ENCODE measurements at places on chromosomes 2 and 18.

DNA sequence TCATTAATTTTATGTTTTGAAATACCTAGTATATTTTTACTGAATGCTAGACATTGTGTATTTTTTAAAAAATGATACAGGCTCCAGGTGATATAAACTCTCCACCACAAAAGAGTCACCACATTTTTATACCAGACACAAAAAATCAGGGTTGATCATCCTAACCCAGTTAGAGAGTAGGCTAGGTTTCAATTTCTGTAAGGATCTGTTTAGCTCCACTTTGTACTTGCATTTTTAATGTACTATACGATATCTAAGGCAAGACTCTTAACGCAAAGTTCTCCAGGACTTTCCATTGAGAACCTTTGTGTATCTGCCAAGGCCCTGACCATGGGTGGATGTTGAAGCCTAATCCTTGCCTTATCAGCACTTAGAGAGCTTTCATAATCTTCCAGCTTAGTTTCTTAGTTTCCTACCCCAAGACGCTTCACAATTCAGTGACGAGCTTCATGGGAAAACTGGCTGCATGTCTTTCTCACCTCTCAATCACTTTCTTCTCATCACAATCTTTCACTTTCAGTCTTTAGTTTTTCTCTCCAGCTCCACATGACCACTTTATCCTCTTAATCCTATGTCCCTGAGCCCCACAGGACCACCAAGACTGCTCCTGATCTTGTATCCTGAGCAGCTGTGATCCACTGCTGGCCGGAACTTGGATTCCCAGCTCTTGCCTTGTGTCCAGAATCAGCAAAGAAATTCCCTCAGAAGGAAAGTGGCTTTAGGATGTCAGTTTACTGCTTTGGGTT lies 635.8 kb downstream of the RNF144A start:
- DNase-seq = no peak

- DNase-seq = no peak
Measured at GRCh38 chr2:68606759-68607158, 36.6 kb upstream of the PROKR1 start.

DNA sequence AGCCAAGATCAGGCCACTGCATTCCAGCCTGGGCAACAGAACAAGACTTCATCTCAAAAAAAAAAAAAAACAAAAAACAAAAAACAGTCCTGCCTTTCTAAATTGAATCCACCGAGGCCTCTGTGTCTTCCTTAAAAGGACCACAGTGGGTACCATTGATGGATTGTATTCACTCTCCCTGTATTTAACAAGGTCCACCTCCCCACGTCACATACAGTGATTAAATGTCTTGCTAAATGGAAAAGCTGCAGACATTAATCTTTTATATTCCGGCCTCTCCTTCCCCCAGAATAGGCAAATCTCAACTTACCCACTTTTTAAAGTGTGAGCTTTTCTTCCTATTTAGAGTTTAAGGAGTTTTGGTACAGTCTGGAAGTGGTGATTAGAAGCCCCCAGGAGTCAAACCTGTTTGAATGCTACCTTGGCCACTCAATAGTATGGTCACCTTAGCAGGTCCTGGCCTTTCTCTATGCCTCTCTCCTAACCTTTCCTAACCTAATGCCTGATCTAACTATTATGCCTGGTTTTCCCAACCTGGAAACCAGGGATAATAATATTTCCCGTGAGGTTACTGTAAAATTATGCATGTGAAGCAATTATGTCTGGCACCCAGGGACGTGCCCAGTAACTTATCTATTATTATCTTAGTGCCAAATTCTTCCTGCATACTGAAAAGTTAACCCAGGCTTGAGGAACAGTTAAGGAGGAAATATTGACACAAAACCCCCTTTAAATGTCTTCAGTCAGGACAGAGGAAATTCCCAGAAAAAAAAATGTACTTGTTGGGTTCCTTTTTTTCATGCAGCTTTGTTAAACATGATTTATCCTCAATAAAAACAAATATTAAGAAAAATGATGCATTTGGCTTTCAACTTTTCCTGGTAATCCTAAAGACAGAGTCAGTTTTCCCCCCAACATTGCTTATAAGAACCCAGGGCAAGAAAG lies 3.1 kb downstream of the NFE2L2 start:
- DNase-seq = peak; percentile 8

- no peak for DNase-seq
Measured at GRCh38 chr18:70411876-70412435, 123.1 kb downstream of the SOCS6 start.

DNA sequence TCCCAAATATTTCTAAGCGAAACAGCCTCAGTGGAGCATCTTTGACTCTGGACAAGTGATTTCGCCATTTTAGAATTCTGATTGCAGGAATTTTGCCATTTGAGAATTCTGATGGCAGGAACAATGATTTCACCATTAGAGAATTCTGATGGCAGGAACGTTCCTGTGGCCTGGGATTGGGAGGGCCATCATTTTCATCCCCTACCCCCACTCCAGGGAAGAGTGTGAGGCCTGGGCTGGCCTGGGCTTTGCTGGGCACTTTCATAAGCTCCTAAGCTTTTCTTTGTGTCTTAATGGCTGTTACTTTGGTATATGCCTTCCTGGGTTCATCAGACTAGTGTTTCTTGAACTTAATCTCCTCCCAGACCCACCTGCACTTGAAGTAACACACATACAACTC lies 129.3 kb upstream of the EPAS1 start:
- peak; percentile 57 for DNase-seq

- peak; percentile 82 for DNase-seq
Measured at GRCh38 chr2:6368281-6368680, 497.4 kb downstream of the CMPK2 start.

GRCh38 chr2:172280571-172281361 lies 146.6 kb upstream of the ITGA6 start:
- DNase-seq = no peak

DNA sequence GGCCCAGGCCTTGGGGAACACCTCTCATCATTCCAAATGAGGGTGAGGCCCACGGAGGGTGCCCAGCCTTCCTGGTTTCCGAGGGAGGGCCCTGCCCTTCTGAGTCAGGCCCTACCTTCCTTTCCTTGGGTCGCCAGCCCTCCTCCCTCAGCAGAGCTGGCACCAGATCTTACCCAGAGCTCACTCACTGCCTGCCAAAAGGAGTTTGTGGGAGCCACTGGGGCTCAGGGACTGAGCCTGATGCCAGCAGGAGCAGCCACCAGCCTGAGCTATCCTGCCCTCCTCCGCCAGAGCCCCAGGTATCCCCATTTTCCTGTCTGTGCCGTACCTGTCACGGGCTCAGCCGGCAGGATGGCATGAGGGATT lies 64.1 kb downstream of the NRP2 start:
- DNase-seq = no peak

- DNase-seq = no peak
Measured at GRCh38 chr2:71417300-71418202, 35.8 kb upstream of the DYSF start.

DNA sequence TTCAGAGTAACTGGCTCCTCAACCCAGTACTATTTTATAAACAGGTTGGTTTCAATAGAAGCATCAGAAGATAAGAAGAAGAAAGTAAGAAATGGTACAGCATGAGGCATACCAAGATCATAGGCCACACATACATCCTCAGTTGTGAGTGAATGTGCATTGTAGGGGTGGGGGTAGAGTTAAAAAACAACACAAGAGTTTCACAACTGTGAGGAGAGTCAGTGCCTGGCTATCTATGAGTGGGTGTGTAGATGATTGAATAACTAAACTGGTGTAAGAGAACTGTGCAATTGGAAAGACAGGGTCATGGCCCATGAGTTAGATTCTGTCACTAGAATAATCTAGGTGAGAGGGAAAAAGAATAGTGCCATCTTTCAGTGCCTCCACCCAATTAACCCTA lies 748.2 kb upstream of the ACVR2A start:
- no peak for DNase-seq

- no peak for DNase-seq
Measured at GRCh38 chr2:15641530-15641982, 49.9 kb downstream of the DDX1 start.

- no peak for DNase-seq
Measured at GRCh38 chr2:202067589-202067988, 5.5 kb upstream of the KIAA2012 start.

DNA sequence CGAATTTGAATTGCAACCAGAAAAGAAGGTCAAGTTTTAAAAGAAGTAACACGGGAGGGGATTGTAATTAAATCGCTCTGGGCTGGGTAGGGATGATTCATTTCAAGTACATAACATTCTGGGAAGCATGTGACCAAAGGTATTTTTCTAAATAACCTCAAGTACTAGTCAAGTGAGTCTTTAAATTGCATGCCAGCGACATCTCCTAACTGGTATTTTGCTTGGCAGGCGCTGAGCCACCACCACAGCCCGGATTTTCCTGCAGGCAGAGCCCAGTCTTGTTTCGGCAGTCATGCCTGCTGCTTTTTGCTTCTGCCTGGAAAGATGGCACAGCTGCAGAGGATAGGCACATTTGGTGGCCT lies 33.7 kb upstream of the NPAS2 start:
- DNase-seq = peak; percentile 94

DNA sequence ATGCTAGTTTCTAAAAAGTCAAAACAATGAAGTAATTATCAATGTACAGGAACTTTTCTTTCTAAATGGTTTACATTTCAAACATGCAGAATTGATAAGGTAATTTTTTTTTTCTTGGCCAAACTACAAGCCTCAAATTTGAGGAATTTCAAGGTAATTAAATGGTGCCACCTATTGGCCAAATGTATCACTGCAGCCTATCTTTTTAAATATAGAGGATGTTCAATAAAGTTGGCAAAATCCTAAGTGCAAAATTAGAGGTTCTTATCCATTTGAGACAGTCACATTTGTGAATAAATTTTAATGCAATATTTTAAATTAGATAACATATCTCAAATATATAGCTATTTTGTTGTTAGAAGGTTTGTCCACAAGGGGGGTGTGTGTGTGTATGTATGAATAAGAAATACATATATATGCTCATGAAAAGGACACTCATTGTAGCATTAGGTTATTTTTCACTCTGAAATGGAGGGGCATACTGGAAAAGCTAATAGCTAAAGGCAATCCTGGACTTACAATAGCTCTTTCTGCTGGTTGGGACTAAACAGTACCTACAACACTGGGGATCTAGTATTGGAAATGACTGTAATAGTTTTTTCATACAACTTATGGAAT lies 26.2 kb downstream of the MMADHC start:
- DNase-seq = peak; percentile 23

DNA sequence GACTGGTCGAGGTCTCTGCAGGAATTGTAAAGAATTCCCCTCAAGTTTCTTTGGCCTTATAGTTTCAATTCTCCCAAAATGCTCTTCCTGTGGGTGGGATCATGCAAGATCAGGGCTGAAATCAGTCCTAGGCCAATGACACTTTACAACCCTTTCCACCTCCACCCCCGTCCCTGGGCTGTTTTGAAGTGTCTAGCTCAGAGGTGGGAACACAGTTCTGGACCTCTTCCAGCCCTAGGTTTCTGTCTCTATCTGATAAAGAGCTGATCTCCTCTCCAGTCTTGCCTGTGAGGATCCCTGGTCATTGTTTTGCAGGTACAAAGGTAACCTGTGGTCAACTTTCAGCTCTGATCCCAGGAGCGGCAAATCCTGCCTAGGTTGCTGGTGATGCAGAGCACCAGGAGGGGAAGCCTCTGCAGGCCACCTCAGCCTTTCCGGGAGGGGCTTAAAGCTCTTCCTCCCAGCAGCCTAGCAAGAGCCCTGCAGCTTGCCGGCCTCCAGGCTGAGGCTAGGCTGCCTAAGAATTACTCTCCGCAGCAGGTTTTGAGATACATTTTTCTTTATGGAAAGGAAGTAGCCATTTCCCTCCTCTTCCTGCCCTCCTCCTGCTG lies 69.8 kb upstream of the WIPF1 start:
- no peak for DNase-seq

DNA sequence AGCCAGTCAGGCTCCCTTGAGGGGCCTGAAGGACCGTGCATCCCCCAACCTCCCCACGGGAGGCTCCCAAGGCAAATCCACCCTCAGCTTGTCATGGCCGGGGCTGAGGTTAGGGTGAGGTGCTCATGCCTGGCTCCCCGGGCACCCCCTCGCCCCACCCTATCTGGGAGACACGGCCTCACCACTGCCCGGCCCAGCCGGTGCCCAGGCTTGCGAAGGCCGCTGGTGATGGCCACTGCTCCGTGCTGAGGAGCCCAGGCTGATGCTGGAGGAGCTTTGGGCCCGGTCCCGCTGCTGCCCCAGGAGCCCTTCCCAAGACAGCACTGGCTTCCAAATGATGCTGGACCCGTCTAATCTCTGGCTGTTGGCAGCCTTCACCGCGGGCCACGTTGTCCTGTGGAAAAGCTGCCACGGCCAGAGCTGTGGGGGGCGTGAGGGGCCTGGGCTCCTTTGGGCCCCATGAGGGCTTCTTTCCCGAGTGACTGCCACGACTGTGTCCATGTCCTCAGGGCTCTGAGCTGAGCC lies 135.7 kb upstream of the CTDP1 start:
- DNase-seq = no peak

DNA sequence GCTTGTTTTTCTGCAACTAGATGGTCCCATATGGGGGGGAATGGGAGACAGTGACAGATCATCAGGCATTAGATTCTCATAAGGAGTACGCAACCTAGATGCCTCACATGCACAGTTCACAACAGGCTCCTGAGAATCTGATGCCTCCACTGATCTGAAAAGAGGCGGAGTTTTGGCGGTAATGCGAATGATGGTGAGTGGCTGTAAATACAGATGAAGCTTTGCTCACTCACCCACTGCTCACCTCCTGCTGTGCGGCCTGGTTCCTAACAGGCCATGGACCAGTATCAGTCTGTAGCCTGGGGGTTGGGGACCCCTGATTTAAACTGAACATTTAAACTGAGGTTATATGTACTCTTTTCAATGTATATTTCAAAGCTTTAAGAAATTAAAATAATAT lies 40.7 kb downstream of the SOS1 start:
- no peak for DNase-seq

DNA sequence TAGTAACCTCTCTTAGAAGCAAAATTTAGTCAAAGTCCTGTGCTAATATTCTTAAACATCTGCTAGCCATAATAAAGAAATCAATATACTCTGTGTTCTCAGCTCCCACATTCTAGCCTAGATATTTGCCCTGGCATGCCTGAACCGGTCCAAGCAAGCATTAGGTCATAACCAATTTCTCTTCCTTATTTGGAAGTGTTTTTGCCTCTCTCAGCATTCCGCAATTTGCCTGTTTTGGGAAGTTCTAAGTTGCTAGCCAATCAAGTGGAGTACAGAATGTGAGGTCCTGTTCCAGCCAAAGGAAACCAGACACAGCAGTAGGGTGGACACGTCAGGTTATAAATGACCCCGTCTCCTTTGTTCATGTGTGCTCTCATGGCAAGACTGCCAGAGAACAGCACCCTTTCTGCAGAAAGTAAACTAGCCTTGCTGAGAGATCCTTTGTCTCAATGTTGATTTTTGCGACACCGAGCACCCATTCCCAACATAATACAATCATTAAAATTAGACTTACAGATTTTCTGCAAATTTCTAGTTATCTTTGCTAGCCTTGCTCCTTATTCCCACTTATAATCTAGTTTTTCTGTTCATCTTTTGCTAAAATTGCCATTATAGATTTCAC lies 13.0 kb upstream of the SULT1C4 start:
- DNase-seq = peak; percentile 72

- DNase-seq = no peak
Measured at GRCh38 chr2:189439342-189439741, 1.9 kb upstream of the WDR75 start.
